Cardiac muscle cell (in vitro differentiated cells and primary cell): ENCODE measurements at places on chromosomes 2 and 18. TPM values are rescaled to one million over a fixed set of nuclear protein-coding genes. Genes with fewer than 3 reads are reported as not detected.

DNA sequence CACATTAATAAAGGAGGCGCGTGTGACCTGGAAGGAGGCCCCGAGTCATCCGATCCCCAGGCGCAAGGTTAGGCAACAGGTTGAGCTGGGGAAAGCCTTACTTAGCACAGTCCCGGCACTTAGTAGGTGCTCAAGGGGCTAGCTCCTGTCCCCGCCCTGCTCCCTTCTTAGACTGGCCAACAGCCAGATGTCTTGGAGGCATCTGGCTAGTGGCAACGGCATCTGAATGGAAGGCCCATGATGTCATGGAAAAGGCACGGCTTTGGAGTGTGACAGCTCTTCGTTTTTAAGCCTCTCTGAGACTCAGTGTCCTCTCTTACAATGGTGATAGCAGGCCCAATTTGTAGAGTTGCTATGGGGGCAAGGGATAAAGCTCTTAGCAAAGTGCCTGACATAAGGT, 258.3 kb downstream of the CYRIA start:
- DNase-seq: no peak

DNA sequence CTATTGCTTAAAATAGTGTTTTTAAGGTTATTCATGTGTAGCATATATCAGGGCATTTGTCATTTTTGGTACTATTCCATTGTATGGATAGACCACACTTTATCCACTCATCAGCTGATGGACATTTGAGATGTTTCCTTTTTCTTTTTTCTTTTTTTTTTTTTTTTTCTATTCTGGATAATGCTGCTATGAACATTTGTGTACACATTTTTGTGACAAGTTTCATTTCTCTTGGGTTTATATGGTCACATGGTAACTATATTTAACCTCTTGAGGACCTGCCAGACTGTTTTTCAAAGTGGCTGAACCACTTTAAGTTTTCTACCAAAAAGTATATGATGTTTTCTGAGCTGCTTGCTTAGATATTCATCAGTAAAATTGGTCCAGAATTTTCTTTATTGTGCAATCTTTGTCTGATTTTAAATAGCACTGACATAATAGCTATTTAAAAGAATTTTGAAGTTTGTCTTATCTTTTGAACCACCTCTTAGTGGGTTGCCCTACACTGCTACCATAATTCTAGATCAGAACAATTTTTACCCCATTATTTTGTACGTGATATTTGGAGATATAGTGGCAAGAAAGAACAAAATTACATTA, 219.4 kb upstream of the SIX3 start:
- DNase-seq: no peak

GRCh38 chr2:215409331-215410127, 26.3 kb downstream of the FN1 start:
- no peak for DNase-seq

GRCh38 chr18:75067996-75068645, 140.8 kb downstream of the PTGR3 start:
- DNase-seq: no peak

DNA sequence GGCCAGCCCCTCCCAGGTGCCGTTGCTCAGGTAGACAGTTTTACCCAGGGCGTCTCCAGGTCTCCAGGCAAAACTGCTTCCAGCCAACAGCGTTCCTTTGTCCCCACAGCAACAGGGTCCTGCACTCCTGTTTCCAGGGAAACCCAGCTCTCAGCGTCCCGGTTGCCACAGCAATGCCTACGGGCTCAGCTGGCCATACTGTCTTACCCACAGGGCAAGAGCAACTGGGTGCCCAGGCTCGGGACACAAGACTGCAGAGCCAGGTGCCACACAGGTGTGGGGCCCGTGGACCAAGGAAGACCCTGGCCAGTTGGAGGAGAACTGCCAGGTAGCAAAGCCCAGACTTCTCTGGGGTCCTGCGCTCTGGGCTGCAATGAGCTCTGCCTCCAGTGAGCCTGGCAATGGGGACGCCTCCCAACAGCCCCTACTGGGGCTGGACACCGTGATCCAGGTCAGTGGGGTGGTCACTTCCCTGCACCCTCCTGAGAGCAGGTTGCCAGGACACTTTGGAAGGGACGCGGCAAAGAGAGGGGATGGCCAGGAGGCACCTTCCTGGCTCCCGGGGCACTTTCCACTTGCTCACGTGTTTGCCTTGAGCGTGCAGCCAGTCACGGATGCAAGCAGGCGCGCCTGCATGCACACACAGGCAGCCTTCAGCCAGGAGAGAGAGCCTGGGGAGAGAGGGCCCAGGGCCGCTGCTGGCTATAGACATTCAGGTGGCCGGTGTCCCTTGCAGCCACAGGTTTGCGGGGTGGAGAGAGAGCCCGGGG, at the start of gene CROCC2:
CROCC2 (plus strand) TSS at position 196 of the 770 bp plus-strand sequence; CDS start at position 374, 178 bp downstream.
- DNase-seq: no peak

- DNase-seq: no peak
Observed at GRCh38 chr2:44751754-44752479, 189.6 kb upstream of the SIX3 start.

GRCh38 chr2:133633881-133634409, 65.7 kb upstream of the NCKAP5 start:
- peak; percentile 53 for DNase-seq

GRCh38 chr2:220293966-220294365, 666.5 kb downstream of the SLC4A3 start:
- no peak for DNase-seq

- peak; percentile 7 for DNase-seq
Observed at GRCh38 chr18:25278394-25278793, 73.6 kb downstream of the ZNF521 start.

DNA sequence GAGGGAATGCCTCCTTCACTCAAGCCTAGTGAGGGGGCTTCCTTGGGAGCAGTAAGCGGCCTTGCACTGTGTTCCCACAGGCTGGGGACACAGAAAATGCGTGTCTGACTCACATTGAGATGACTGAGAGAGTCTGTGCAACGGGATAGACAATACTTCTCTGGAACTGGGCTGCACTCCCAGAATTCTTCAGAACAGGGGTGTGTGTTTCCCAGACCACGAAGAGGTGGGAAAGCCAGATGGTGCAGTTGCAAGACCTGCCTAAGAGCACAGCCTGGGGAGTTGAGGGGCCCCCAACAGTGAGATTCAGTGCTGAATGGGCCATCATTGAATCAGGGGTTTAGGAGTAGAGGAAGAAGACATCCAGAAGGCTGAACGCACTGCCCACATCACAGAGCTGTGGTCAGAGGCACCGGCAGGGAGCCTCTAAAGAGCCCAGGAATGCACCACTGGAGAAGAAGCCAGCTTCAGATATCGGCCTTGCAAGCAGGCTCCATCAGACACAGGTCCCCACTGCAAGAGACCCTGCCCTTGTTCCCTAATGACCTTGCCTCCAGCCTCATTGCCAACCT, 36.6 kb upstream of the MRPL19 start:
- DNase-seq: no peak

DNA sequence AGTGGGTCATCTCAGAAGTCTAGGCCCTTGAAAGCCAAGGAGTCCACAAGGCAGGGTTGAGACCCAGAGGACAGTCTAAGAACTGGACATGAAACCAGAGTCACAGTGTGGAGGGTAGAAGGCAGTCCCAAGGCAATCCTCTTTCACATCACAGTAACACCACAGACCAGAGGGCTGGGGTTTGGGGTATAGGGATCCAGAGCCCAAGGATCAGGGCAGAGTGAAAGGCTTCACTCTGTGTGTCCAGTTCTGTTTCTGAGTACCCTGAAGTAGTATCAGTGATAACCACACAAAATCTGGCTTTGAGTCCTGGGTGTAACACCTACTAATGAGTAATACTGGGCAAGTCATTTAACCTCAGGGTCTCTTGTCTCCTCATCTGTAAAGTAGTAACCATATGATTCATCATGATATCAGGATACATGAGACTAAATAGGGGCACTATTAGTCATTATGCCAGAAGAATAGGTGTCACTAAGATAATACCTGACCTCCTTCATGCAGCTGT, 91.0 kb downstream of the ICA1L start:
- no peak for DNase-seq

DNA sequence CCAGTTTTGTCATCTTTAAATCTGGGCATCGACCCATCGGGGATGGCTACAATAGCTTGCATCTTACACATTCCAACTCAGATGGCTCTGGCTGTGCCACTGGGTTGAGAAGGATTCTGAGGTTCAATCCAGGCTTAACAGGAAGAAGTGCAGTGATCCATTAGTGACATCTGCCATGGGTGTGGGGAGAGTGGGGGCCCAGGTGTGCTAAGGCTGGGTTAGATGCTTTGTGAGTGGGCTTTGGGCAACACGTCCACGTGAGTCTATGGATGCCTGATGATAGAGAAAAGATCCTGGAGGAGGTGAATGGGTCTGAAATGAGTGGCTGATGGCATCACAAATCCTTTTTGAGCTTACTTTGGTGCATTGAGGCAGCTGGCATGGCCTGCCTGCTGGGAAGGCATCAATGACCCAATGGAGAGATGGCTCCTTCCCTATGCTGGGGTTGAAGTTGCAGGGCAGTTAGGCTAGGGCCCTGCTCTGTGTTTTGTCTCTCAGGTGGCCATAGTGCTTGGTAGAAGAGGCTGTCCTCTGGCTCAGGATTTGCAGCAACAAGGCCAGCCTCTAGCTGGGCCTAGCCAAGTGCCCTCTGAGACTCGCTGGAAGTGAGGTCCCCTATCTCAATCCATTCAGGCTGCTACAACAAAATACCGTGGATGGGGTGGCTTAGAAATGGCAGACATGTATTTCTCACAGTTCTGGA, 56.7 kb downstream of the HS1BP3 start:
- no peak for DNase-seq

The ANKRD30B gene
- polyA plus RNA-seq: not detected in 2 replicates

The GALR1 gene
- polyA plus RNA-seq: not detected in 2 replicates

The C2orf78 gene
- polyA plus RNA-seq: not detected in 2 replicates

The TBR1 gene
- 0.19 TPM in 1 of 2 replicates, not detected in the other for polyA plus RNA-seq
